ENCODE measurements at places on chromosomes 5 and 9. TPM values are rescaled to one million over a fixed set of nuclear protein-coding genes. Genes with fewer than 3 reads are reported as not detected.
A peak's percentile ranks its signal among the peaks of the same experiment; 100 is the strongest.

The RUSC2 gene
- 17.2 TPM for total RNA-seq

The CA9 gene
- total RNA-seq: 0.33 TPM

The CDX1 gene
- total RNA-seq: not detected

The PCDHGA2 gene
- total RNA-seq: 0.27 TPM

The DIPK1B gene
- total RNA-seq: 4.5 TPM

DNA sequence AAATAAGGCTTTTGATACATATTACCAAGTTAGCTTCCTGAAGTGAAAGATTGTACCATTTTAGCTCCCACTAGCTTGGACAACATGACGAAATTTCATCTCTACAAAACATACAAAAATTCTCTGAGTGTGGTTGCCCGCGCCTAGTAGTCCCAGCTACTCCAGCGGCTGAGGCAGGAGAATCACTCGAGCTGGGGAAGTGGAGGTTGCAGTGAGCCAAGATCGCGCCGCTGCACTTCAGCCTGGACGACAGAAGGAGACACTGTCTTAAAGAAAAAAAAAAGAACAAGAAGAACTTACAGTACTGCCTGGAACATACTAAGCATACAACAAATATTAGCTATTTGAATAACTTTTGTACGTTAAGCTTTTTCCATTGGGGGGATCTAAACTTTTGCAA, 29.7 kb upstream of the NRG2 start:
- DNase-seq: no peak

DNA sequence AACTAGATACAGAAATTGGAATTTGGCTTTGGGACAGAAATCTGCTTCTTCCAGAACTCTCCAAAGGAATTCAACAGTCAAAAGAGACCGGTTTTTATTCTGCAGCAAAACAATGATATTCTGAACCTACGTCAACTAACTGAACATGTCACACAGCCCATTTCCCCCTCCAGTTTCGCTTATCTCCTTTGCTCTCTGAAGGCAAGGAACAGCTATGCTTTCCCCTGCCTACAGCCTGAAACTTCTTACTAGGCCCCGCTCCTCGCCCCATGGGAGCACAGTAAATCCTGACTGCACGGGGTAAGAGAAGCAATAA, 488 bp downstream of the SKIC3 start:
- no peak for DNase-seq

- no peak for DNase-seq
These were observed 9.7 kb downstream of the MPDZ start for GRCh38 chr9:13269589-13270452.

GRCh38 chr5:88873447-88873846, 9.5 kb downstream of the MEF2C start:
- DNase-seq: no peak

DNA sequence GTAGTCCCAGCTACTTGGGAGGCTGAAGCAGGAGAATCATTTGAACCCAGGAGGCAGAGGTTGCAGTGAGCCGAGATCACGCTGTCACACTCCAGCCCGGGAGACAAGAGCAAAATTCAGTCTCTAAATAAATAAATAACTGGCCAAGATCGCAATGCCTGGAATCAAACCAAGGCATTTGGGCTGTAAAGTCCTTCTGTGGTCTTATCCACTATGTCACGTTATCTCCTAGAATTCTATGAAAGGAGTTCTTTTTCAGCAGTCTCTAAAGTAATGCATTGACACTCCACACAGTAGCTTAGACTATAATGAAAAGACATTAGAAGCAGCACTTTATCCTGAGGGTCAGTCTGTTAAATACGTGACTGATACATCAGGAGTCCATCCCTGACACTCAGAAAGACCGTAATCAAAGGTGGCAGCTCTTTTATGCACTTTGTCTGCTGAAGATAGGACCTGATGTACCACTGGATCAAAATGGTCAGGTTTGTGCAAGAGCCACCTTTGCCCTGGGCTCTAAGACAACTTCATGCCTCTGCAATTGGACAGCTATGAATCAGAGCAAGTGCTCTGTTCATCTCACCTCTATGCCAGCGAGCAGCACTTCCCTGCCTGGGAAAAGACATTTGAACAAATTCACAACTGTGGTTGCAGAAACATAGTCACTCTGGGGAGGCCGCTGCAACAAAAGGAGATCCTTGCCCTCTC, 31.7 kb upstream of the GNA14 start:
- DNase-seq: no peak

DNA sequence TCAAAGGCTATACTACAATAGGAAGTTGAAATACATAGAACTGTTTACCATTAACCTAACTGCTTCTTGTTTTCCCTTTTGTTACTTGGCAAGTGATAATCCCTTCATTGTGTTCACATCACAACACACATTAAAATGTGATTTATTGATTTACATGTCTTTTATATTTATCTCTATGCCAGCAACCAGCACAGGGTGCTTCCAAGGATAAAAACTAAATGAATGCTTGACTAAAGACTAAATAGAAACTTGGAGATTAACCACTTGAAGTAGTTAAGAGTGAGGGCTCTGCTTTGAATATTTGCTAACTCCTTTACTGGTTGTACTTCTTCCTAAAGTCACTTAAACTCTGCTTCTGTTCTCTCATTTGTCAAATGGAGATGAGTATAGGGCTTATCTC, 1730.6 kb downstream of the EFNA5 start:
- no peak for DNase-seq

- DNase-seq: no peak
These were observed 52.4 kb downstream of the NREP start for GRCh38 chr5:111704452-111705085.

- DNase-seq: no peak
These were observed 460.8 kb downstream of the TAF11L14 start for GRCh38 chr5:18095061-18095460.

- no peak for DNase-seq
These were observed 5.9 kb downstream of the IGFBPL1 start for GRCh38 chr9:38418366-38418765.

GRCh38 chr5:35776757-35777156, 79.9 kb upstream of the IL7R start:
- peak; percentile 5 for DNase-seq

GRCh38 chr9:1941989-1942388, 73.2 kb upstream of the SMARCA2 start:
- DNase-seq: no peak

- no peak for DNase-seq
These were observed 52.8 kb upstream of the GRHPR start for GRCh38 chr9:37369671-37370070.

DNA sequence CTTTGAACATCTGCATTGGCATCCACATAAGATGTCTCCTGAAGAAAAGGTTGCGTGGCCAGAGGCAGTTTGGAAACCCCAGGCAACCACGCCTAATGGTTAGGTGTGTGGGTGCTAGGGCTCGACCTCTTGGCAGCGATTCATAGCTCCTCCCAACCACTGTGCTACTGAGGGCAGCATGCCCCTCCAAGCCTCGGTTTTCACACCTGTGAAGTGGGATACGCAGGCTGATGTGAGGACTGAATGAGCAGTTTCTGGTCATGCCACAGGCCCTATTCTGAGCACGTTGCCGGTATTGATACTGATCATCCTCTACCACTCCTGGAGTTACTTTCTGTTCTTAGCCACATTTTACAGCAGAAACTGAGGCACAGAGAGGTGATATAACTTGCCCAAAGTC, 19.1 kb downstream of the NDST1 start:
- no peak for DNase-seq

- DNase-seq: no peak
These were observed 32.4 kb downstream of the FYB1 start for GRCh38 chr5:39186722-39187539.

DNA sequence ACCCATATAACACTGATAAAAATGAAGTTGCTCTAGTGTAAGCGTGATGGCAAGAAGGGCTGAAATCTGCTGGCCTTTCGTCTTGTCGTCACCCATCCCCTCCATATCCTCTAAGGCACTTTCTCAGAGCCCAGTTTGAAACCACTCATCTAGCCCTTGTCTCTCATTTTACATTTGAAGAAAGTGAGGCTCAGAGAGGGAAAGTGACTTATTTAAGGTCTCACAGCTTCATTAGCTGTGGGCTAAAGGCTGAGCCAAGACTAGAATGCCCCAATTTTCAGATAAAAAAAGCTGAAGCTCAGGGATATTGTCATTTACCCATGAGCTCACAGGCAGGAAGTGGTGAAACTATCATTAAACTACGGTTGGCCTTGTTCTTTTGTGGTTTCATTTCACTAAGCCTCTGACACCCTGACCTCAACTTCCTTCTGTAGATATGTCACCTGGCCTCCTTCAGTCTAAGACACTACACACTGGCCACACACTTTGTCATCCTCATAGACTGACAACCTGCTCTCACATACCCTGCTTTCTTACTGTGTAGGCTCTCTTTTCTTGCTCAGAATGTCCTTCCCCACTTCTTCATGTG, 176.7 kb upstream of the DMAC1 start:
- DNase-seq: peak; percentile 79

Data from HT1080 (cell line).